ENCODE measurements at places on chromosomes 3 and 15.

DNA sequence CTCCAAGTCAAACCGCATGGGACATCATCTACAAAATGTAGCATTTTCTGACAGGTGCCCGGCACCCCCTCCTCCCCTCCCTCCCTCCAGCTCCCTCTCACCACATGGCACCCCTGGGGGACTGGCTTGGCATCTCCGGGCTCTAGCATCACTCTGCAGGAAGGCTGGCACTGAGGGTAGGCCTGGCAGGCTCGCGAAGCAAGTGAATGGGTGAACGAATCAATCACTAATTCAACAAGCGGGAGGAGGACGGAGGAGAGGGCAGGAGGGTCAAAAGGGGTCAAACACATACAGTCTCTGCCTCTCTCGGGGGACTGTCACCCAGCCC, 155.7 kb downstream of the NUP210 start:
- no peak for DNase-seq

DNA sequence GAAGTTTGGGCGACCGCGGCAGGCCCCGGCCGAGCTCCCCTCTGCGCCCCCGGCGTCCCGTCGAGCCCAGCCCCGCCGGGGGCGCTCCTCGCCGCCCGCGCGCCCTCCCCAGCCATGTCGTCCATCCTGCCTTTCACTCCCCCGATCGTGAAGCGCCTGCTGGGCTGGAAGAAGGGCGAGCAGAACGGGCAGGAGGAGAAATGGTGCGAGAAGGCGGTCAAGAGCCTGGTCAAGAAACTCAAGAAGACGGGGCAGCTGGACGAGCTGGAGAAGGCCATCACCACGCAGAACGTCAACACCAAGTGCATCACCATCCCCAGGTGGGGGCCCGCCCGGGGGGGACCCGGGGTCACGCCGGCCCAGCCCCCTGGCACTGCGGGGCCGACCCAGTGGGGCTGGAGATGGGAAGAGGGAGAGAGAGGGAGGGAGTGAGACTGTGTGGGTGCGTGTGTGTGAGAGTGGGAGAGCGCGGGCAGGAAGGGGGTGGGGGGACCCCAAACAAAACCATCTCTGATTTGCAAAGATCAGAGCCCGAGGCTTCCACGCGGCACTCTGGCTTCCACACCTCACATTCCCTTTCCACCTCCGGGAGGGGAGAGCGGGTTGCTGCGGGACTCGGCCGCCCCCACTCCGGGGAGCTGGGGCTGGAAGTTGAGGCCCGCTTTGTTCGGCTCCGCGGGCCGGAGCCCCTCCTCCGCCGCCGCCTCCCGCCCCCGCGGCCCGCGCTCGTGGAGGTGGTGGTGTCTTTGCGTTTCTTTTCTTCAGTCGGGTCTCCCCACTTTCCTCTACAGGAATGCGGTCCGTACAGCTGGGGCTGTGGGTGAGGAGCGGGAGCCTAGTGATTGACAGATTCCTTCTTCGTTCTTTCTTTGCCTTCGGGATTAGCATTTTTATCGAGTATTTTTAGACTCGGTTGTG, 898 bp downstream of the SMAD3 start:
- DNase-seq = no peak

DNA sequence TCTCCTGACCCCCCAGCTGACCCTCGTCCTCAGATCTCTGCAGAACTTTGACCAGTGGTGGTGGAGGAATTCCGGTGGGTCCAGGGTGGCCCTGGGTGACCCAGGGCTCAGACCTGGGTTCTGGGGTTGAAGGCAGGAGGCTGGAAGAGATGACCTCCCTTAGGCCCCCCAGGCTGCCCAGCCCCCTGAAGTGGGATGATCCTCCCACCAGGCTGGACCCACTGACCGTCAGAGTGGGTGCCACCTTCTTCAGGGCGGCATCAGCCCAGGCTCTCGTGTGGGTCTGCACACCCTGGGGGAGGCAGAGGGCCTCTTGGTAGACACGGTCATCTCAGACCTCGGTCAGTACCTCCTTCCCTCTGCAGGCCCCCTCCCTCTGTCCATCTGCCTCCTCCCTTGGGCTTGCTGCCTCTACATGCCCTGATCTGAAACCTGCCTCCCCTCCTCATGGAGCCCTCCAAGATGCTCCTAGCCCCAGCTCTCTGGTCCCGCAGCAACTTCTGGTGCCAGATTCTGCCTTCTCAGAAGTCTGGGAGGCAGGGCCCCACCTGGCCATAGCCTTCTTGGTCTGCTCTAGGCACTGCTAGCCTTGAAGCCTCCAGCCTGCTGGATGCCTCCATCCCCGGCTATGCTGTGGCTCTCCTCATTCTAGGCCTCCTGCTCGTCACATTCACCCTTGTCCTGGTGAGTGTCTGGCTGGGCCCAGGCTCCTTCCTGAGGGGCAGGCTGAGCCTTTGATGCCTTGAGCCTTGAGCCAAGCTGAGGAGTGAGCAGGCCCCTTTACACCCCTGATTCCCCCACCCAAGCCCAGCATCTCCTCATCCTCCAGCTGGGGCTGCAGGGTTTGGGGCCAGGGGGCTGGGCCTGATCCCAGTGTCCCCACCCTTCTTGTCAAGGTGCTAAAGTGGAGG, 49.1 kb upstream of the CSPG4 start:
- no peak for DNase-seq

GRCh38 chr15:79170256-79170664, 79.7 kb upstream of the RASGRF1 start:
- DNase-seq = no peak

- DNase-seq = peak; percentile 89
Measured at GRCh38 chr15:95972041-95972553, 358.4 kb upstream of the NR2F2 start.

All from fibroblast of mammary gland (primary cell).